ENCODE measurements at places on chromosomes 13 and 19. TPM values are rescaled to one million over a fixed set of nuclear protein-coding genes. Genes with fewer than 3 reads are reported as not detected.
A peak's percentile ranks its signal among the peaks of the same experiment; 100 is the strongest.

The DOCK6 gene
- 56.8 TPM for total RNA-seq

The POGLUT2 gene
- total RNA-seq, result 15.7 TPM

- no peak for DNase-seq
These were observed 2.7 kb upstream of the GATAD2A start for GRCh38 chr19:19402656-19403372.

DNA sequence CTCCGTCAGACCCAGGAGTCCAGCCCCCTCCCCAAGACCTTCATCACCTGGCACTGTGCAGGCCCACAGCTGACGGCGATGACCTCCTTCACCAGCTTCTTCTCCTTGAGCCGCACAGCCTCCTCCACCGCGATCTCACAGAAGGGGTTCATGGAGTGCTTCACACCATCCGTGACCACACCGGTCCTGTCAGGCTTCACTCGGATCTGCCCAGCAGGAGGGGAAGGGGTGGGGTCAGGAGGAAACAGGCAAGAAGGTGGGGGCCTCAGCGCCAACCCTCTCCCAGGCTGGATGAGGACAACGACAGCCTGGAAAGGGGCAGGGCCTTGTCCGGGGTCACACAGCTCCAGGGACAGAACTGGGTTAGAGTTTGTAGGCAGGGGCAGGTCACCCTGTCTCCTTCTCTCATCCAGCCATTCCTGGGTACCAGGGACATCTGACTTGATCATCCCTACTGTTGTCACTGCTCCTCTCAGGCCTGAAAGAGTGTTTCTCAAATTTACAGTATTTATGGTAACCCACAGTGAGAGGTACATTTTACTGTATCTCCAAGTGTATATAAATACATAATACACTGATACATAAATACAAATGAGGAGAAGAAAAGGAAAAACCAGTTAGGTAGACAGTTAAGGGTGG, 12.0 kb downstream of the ETFB start:
- DNase-seq, result no peak

DNA sequence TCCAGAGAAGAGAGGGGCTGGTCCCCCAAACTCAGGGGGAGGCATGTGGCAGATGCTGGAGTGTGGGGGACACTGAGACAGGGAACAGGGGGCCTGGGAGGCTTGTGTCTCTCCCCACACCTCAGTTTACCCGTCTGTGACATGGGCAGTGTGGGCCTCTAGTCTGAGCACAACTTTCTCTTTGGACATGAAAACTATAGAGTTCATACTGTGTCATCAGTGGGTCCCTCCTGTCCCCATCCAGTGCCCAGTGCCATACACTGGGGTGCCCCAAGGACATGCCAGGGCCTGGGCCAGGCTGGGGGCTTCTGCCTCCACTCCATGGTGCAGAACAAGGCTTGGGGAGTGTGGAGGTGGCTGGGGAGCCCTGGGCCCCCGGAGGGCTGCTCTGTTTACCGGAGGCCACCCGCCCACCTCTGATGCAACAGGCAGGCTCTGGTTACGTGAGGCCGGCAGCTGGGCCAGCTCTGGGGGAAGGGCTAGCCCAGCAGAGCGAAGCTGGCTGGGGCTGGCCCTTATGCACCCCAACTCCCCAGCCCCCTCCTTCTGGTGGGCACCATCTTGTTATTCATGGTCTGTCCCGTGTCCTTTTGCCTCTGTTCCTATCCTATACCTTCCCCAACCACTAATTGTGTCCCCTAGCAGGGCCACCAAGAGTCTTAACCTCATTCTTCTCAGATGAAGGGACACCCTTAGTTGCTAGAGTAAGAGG, 1.9 kb upstream of the MEF2B start:
- DNase-seq, result no peak

- DNase-seq, result no peak
These were observed 1482.8 kb downstream of the OLFM4 start for GRCh38 chr13:54511366-54511765.

GRCh38 chr13:95650696-95651095, 6.2 kb upstream of the DZIP1 start:
- no peak for DNase-seq

DNA sequence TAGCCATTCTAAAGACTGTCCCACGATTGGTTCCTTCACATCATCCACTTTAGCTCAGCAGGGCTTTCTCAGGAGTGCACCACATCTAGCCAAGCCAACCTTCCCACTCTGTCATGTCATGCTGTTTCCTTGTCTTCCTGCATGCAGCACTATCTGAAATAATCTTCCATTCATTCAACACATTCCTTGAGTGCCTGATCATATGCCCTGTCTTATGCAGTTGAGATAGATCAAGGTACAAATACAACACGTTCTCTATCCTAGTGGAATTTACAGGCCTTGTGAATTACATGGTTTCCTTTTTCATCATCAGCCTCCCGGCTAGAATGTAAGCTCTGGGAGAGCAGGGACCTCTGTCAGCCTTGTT, 6.8 kb upstream of the MRPS31 start:
- no peak for DNase-seq

The ZNF560 gene
- total RNA-seq, result 0.55 TPM

DNA sequence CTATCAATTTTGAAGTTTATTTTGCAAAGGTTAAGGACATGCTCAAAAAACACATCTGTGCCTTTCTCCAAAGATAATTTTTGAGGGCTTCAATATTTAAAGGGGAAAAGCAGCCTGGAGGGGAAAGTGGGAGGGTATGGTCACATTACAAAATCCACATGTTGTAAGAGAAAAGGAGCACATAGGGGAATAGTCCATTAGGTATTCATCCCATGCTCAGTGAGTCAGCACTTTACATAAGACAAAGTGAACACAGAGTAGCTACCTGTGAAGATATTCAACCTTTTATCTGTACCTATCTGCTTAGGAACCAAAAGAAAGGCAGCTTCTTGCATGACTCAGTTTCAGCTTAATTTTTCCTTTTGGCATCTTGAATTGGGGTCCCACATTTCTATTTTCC, 932.0 kb downstream of the SLITRK6 start:
- DNase-seq, result peak; percentile 2

- DNase-seq, result no peak
These were observed 17.8 kb downstream of the ZNF507 start for GRCh38 chr19:32363175-32363574.

The P2RY11 gene
- total RNA-seq, result 6.3 TPM

- DNase-seq, result no peak
These were observed 2.5 kb upstream of the PRAM1 start for GRCh38 chr19:8504919-8505318.

The ETFB gene
- 29.8 TPM for total RNA-seq
